ENCODE measurements at places on chromosomes 2 and 18.
A peak's percentile ranks its signal among the peaks of the same experiment; 100 is the strongest.

- no peaks in the 10 kb centered on the region for H3K4me1 ChIP-seq
- no peaks in the 10 kb centered on the region for H3K27me3 ChIP-seq
- no peak overlapping the region for H3K4me3 ChIP-seq
- DNase-seq = no peak
Observed at GRCh38 chr2:186554850-186555671, 34.8 kb upstream of the ITGAV start.

DNA sequence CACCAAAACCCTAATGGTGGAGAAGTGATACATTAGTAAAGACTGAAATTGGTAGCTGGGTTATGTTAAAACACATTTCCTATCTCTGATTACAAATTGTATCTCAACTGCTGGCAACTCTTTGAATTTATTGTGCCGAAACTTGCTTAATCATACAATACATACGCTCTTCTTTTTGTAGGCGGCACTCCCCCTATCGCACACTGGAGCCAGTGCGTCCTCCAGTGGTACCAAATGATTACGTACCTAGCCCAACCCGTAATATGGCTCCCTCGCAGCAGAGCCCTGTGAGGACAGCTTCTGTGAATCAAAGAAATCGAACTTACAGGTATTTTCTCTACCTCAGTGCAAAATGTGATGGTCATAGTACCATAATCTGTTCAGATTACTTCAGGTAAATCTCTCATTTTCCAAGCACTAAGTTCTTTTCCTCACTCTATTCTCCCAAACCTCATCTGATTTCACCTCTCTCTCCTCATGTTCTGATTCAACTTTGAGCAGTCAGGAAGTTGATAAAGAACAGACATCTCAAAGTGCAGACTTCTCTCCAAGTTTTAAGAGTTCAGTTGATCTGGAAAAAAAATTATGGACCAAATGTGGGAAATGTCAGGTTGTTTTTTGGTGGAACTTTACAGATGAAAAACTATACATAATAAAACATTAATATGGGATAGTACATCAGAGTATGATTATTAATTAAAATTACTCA, 66.5 kb downstream of the ABI2 start:
- H3K4me3 ChIP-seq = no peak overlapping the region
- no peak overlapping the region for H3K27ac ChIP-seq
- no peak for DNase-seq
- H3K4me1 ChIP-seq = no peaks in the 10 kb centered on the region
- H3K27me3 ChIP-seq = no peaks in the 10 kb centered on the region

DNA sequence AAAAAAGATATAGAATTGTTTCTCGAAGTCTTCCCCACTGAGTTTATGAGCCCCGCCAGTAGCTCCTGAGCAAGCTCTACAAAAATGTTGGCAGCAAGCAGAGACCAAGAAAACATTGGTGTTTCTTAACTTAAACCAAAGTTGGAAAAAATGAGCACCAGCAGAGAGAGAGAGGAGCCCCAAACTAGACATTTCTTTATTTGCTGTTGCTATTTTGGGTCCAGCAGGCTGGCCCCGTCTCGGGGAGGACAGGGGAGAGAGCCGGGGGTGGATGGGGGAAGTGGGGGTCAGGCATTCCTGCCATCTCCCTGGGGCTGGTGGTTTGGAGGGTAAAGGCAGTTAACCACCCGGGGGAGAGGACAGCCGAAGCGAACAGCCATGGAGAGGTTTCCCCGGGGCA, 113.0 kb downstream of the DYSF start:
- no peaks in the 10 kb centered on the region for H3K36me3 ChIP-seq
- no peak for DNase-seq
- H3K4me3 ChIP-seq = no peak overlapping the region
- no peaks in the 10 kb centered on the region for H3K4me1 ChIP-seq

DNA sequence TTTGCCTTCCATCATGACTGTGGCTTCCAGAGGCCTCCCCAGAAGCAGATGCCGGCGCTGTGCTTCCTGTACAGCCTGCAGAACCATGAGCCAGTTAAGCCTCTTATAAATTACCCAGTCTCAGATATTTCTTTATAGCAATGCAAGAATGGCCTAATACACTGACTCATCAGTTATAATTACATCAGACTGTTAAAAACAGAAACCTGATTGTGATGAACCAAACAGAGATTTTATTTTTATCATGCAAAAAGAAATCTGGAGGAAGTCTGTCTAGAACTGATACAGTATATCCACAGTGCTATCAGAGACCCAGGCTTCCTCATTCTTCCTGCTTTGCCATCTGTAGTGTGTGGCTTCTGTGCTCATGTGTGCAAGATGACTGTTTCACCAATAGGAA, 93.4 kb upstream of the MEX3C start:
- no peak for DNase-seq
- H3K4me1 ChIP-seq = no peaks in the 10 kb centered on the region
- H3K27me3 ChIP-seq = no peaks in the 10 kb centered on the region
- H3K36me3 ChIP-seq = no peaks in the 10 kb centered on the region
- no peak overlapping the region for H3K4me3 ChIP-seq

- H3K36me3 ChIP-seq = no peaks in the 10 kb centered on the region
- H3K27ac ChIP-seq = no peak overlapping the region
- peak; percentile 15 for DNase-seq
- H3K4me3 ChIP-seq = no peak overlapping the region
- H3K27me3 ChIP-seq = no peaks in the 10 kb centered on the region
Observed at GRCh38 chr2:109451671-109452070, 162.1 kb downstream of the SEPTIN10 start.

GRCh38 chr2:31148514-31148913, 10.3 kb upstream of the GALNT14 start:
- H3K4me1 ChIP-seq = no peaks in the 10 kb centered on the region
- no peaks in the 10 kb centered on the region for H3K36me3 ChIP-seq
- H3K27ac ChIP-seq = no peak overlapping the region
- no peak for DNase-seq
- peaks cover 5% of the 10 kb centered on the region for H3K27me3 ChIP-seq

GRCh38 chr2:239853706-239854327, 171.3 kb downstream of the NDUFA10 start:
- H3K27ac ChIP-seq = no peak overlapping the region
- no peak overlapping the region for H3K4me3 ChIP-seq
- H3K4me1 ChIP-seq = no peaks in the 10 kb centered on the region

DNA sequence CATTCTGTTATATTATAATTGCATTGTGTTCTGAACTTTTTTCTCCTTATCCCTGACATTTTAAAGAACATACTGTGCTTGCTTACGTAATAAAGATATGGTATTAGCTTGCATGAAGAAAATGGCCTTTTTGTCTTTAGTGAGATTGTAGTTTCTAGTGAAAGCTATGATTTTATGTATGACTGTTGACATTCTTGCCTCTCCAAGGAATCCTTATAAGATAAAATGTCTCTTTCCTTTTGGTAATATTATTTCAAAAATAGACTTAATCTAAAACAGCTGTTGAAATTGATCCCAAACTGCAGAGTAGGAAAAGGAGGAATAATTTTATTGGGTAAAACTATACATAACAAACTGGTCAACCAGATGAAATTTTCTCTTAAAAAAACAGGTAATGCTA, 40.8 kb upstream of the CCDC102B start:
- H3K4me3 ChIP-seq = no peak overlapping the region
- no peak for DNase-seq
- no peaks in the 10 kb centered on the region for H3K4me1 ChIP-seq
- H3K27ac ChIP-seq = no peak overlapping the region

- H3K4me1 ChIP-seq = peaks cover 3% of the 10 kb centered on the region
- no peak overlapping the region for H3K27ac ChIP-seq
- H3K4me3 ChIP-seq = no peak overlapping the region
Observed at GRCh38 chr2:118016911-118017310, 3.0 kb upstream of the CCDC93 start.

GRCh38 chr2:135600915-135601314, 69.6 kb downstream of the R3HDM1 start:
- H3K27me3 ChIP-seq = no peaks in the 10 kb centered on the region
- H3K4me1 ChIP-seq = no peaks in the 10 kb centered on the region
- no peak overlapping the region for H3K27ac ChIP-seq
- H3K36me3 ChIP-seq = peaks cover 26% of the 10 kb centered on the region
- H3K4me3 ChIP-seq = no peak overlapping the region

- no peak for DNase-seq
- H3K36me3 ChIP-seq = no peaks in the 10 kb centered on the region
- H3K27me3 ChIP-seq = no peaks in the 10 kb centered on the region
Observed at GRCh38 chr2:230650585-230651137, 62.0 kb upstream of the CAB39 start.

GRCh38 chr18:37584952-37585695, 19.5 kb upstream of the CELF4 start:
- no peaks in the 10 kb centered on the region for H3K36me3 ChIP-seq
- H3K27me3 ChIP-seq = no peaks in the 10 kb centered on the region
- no peak overlapping the region for H3K4me3 ChIP-seq
- no peak overlapping the region for H3K27ac ChIP-seq
- H3K4me1 ChIP-seq = no peaks in the 10 kb centered on the region
- no peak for DNase-seq

DNA sequence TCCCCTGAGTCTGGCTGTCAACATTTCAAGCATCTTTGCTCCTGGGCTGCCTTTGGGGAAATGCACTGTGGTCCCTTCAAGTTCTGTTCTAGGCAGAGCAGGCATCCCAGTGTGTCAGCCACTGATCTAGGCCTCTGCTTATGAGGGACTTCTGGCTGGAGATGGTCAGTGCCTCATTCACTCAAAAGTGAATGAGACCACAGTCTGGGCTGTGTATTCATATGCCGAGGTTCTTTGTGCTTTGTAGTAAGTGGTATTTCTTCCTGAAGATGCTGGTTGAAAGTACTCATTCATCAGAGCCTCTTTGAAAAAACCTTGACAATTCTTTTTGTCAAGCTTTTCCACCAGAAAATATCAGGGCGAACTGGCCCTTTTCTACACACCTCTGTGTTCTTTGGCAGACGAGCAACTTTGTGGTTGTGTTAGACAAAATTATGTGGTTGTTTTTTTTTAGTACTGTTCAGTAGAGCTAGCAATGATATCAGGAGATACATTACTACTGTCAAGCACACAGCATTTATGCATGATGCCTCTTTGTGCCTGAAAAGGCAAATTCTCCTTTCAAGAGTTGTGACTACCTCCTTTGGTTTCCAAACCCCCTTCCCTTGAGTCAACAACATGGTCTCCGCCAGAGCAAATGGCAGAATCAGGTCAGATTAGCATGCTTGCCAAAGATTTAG, 510.9 kb upstream of the NRP2 start:
- no peaks in the 10 kb centered on the region for H3K36me3 ChIP-seq
- no peak for DNase-seq
- no peak overlapping the region for H3K27ac ChIP-seq
- no peaks in the 10 kb centered on the region for H3K4me1 ChIP-seq
- H3K27me3 ChIP-seq = no peaks in the 10 kb centered on the region
- no peak overlapping the region for H3K4me3 ChIP-seq

DNA sequence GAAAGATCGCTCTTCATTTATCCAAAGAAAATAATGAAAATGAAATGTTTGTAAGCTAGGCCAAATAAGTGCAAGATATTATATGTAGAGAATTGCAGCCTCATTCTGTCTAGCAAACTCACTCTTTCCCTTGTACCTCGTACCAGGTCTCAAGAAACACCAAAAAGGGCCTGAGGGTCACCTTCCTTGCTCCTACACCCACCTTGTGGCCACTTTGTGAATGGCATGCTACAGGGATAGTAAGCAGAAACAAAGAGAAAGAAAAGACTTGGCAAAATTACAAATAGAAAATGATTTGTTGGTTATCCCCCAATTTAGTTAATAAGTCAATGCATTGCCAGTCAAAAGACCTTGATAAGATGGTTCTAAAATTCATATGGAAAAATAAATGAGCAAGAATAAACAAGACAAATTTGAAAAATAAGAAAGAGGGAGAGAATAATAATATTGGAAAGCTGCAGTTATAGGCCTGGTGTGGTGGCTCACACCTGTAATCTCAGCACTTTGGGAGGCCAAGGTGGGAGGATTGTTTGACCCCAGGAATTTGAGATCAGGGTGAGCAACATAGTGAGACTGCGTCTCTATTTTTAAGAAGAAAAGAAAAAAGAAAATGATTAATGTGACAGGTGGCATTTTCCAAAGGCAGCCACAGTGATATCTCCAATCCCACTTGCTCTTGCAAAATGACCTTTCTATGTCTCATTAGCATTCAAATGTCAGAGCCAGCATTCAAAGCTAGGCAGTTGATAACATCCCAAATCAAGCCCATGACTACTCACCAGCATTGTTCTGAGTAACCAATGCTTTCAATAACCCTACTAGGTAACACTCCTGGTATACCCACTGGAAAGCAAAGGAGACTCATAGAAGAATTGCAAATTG, 38.8 kb upstream of the BMP10 start:
- no peaks in the 10 kb centered on the region for H3K27me3 ChIP-seq
- H3K27ac ChIP-seq = no peak overlapping the region
- peaks cover 6% of the 10 kb centered on the region for H3K4me1 ChIP-seq
- H3K36me3 ChIP-seq = no peaks in the 10 kb centered on the region
- H3K4me3 ChIP-seq = no peak overlapping the region

DNA sequence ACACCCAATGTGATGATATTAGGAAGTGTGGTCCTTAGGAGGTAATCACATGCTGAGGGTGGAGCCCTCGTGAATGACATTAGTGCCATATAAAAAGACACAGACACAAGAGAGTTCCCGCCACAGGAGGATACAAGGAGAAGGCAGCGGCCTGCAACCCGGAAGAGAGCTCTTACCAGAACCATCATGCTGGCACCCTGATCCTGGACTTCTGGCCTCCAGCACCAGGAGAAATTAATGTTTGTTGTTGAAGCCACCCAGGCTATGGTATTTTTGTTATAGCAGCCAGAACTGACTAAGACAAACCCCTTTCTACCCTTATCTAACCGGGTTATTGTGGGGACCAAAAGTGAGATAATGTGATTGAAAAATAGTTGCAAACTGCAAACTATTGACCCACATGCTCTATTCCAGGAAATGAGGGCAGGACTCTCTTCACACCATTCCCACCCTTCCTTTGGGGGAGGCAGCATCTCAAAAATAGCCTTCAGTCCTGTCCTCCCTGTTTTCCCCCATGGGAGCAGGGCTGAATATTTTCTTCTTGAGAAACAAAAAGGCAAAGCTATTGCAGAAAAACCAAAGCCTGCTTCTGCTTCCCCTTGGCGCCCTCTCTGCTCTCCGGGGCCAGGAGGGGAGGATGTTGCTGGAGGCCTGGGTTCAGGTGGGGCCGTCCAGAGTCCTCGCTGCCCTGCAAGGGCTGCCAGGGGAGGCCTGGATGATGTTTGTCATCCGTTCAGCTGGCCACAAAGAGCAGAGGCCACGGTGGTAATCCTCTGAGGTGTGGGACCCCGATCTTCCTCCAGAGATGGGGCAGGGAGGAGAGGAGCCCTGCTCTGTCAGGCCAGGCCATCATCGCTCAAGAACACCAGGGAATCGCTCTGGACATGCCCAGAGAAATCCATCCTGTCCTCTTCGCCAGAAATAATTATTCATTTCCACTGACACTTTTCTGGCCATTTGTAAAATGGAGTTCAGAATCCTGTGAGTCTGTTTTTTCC, 73.8 kb upstream of the HAAO start:
- H3K27me3 ChIP-seq = no peaks in the 10 kb centered on the region
- no peak for DNase-seq
- no peak overlapping the region for H3K4me3 ChIP-seq
- no peak overlapping the region for H3K27ac ChIP-seq
- H3K4me1 ChIP-seq = no peaks in the 10 kb centered on the region
- H3K36me3 ChIP-seq = no peaks in the 10 kb centered on the region
